ACHN (cell line): ENCODE measurements at places on chromosomes 16 and 17.

DNA sequence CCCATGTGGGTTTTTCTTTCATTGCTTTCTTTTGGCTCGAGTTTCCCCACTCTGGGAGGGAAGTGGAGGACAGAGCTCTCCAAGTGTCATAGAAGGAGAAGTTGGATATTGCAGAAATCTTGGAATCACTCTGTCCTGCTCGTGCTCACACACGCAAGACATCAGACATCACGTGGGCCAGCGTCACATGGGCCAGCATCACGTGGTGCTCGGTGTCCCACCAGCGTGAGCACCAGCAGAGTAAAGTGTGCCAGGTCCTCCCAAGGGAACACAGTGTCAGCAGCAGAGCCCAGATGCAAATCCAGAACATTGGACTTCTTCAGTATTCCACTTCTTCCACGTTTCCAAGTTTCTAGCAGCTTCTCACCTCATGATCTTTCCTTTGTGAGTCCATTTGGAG is 327.0 kb downstream of the FOXL1 start:
- no peak for DNase-seq

DNA sequence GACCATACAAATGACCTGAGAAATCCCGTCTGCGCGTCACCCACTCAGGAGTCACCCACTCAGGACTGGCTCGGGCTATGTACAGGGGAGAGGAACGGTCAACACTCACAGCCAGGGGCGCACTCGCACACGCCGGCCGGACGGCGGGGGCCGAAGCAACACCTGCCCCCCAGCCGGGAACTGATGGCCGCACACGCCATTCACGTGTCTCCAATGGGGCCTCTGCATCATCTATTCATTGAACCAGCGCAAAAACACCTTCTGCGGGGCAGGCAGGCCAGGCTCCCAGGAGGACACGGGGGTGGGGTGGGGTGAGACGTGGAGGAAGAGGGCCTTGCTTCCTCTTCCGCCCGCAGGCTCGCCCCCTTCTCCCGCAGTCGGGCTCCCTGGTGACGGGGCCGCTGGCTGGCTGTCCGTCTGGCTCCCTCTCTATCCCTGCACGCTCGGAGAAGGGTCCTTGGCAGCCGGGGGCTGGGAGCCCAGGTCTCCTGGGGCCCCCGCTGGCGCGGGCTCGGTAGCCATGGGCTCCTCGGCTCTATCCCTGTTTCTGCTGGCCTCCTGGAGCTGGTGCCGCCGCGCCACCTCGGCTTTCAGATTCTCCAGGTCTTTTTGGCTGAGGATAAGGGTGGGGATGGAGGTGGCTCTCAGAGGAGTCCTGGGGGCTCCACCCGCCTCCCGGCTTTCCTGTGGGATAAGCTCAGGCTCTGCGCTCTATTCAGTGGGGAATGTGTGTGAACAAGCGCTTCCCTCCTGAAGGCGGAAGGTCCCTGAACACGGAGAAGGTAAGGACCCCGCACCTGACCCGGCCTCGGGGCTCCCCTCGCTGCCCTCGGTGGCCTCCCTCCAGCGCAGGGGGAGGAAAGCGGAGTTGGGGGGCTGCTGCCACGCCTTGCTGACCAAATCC is 21.1 kb downstream of the CLUH start:
- DNase-seq = no peak

DNA sequence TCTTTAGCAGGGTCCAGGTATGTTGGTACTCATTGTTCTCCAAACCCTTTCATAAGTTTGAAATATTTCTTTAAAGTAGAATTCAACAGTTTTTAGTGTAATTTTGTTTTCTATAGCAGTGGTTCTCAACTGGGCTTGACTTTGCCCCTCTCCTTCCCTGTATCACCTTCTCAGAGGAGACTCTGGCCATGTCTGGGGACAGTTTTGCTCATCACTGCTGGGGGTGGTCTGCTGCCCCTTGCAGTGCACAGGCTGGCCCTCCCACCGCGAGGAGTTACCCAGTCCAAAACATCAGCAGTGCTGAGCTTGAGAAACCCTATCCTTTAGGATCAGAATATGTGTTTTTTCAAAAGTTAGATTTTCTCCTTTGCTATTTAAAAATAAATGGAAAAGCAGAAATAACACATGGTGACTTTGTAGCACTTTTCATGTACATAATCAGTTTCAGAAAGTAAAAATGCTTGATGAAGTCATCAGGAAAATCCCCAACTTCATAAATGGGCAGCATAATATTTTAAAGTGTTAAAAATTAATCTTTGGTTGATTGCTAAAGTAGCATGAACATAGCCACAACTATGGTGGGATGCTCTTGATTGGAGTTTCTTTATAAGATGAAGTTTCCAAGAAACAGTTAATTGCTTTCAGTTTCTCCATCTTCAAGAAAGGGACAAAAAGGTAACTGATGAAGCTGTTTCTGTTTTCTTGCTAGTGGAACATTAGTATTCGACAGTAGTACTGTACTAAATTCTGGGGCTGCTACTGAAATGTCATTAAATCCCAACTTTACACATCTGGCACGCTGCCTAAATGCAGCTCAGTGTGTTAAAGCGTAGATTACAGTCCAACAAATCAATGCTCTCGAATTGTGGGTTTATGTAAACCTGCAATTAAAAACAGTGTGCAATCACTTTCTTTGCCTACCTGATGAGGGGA is 70.3 kb downstream of the NETO2 start:
- DNase-seq = no peak

- DNase-seq = no peak
These were observed 2.2 kb upstream of the ZG16 start for GRCh38 chr16:29775742-29776408.

GRCh38 chr17:10842658-10843057 is 4.8 kb upstream of the PIRT start:
- DNase-seq = no peak

DNA sequence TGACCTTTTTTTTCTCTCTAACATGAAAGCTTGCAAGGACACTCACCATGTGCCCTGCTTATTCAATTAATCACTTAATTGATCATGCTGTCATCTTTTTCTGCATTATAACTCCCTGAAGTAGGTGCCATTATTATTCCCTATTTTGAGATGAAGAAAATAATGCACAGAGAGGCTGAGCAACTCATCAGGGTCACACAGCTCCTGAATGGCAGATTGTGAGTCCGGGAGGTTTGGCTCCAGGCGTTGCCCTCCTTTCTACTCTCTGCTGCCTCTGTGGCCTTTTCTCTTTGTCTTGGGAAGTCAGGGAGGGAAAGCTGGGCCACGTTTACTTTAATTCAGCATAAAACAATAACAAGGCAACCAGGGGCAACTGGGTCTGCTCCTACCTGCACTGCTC is 17.2 kb upstream of the N4BP1 start:
- DNase-seq = no peak

DNA sequence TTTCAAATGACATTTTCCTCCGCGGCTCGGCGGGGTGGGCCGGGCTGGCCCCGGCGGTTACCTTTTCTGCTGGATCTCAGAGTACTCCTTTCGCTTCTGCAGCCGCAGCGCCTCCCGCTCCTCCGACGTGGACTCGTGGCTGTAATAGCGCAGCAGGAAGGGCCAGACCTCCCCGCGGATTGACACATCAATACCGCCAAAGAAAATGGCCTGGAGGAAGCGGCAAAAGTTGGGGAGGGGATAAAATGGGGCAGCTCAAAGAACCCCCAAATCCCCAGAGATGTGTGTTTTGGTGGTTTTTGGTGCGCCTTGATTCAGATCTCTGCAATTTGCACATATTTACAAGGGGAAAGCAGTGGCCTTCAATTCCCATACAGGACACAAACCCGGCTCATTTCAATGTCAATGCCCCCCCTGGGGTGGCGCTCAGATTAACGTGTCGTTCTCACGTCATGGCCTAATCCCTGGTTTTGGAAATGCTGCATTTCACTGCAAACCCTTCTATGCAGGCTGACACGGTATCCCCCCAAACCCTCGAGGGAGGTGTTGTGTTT is 85.9 kb downstream of the TBC1D16 start:
- no peak for DNase-seq

DNA sequence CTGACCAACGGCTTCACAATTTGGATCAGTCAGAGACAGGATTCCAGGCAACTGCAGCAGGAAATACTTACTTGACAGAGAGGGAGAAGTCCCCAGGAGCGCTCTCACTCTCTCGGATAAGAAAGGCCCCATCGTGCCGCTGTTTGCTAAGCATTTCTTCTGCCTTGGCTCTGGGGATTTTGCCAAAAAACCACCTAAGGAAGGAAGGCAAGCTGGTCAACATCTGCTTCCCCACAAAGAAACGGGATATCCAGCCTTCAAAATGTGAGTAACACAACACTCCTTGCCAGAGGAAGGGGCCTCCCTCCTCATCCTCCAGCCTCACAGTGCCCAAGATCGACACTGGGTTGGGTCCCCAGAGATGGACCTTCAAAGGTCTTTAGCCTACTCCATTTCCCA is 36.6 kb upstream of the SLC25A19 start:
- no peak for DNase-seq

- peak; percentile 24 for DNase-seq
These were observed 1.1 kb downstream of the SLC12A4 start for GRCh38 chr16:67967183-67967957.
